NCI-H526 (cell line): ENCODE measurements at places on chromosomes 5 and 9.

GRCh38 chr9:21110708-21111576 is 30.7 kb downstream of the IFNW1 start:
- DNase-seq: peak; percentile 88

DNA sequence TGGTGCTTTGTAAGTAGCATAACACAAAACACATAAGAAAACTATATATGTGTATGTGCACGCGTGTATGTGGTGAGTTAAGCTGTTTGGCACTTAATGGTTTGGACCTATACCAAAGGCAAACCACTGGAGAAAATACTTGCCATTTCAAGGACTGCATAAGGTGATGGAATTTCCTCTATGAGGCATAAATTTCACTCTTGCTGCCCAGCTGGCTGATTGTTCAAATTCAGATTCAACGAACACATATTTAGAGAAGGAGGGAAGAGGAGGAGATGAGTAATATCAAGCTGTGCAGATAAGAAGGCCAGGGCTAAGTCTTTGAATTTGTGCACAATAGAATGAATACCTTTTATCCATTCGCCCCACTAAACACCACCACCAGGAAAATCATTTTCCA is 470.6 kb upstream of the MPDZ start:
- DNase-seq: no peak

DNA sequence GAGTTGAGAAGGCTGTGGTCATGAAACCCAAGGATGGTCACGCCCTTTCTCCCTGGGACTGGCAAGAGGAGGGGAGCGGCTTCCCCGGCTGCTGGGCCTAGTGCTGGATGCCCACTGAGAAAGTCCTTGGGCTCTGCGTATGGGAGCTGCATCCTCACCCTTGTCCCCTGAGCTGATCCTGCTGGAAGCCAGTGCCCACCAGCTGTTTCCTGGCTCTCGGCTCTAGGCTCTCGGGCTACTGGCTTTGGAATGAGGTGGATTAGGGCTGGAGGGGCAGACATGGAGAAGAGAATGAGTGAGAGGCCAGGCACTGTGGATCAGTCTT is 149.3 kb upstream of the PPP1R26 start:
- DNase-seq: no peak

DNA sequence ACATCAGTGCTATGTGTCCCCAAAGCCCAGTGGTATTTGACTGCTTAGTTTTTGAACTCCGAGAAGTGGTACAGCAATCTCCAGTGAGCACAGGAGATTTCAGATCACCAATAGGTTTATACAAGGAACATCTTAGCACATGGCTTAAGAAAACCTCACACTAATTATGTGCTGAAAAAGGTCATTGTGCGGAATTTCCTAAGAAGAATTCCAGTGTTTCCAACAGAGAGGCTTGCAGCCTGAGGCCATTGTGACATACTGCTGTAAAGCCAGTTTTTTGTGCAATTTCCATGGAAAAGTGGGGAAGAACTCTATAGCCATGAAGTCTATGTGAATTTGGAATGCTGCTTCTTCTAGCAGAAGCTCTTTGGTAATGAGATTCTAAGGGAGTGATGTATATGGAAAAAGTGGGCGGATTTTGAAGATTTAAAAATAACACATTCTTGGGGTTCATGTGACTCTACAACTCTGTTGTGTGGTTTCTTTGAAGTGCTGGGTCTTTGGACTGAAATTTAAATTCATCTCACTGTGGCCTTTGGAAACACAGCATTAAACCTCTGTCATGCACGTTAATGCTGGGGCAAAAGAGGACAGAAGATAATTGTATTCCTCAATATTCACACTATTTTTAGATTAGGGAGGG is 110.5 kb upstream of the CD180 start:
- DNase-seq: no peak

DNA sequence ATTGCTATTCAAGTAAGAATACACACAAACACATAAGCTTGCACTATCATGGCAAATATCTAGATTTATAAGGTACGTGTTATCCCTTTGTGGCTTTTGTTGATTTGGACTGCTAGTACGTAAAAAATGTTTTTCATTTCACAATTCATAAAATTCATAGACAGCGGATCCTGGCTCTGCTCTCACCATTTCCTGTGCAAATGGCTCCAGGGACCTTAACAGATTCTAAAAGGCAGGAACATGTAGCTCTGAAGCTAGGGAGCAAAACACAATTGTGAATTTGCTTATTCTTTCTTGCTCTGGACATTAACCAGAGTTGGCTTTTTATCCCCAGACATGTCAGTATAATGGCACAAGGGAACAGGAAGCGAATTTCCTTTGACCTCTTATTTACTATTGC is 1019.9 kb upstream of the WWC1 start:
- DNase-seq: no peak

GRCh38 chr5:139482050-139482889 is at the start of gene STING1:
Gene STING1 (minus strand): TSS chr5:139482758. CDS start chr5:139481704, 1,054 bp downstream.
- DNase-seq: peak; percentile 73
